CD4-positive, alpha-beta T cell treated with Interleukin-2 at 100 ng/mL for 4 hours (primary cell): ENCODE measurements at places on chromosomes 4 and X.

DNA sequence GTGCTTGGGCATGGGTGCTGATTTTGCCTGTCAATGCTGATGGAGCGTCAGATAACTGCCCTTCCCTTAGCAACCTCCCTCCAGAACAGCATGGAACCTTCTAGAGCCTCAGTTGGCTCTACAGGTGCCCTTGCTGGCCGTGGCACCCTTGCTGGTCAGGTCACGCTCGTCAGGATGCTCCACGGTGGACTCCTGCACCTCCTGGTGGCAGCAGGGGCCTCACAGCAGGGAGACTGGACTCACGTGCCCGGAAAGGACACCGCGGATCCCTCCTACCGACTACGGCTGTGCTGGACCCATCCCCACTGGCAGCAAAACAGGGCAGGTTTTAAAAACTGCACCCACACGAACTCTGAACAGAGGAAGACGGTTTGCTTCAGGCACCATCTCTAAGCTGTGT, 82.1 kb upstream of the AFAP1 start:
- no peak for DNase-seq

GRCh38 chrX:7083468-7084396, 63.8 kb upstream of the STS start:
- DNase-seq: peak; percentile 70

DNA sequence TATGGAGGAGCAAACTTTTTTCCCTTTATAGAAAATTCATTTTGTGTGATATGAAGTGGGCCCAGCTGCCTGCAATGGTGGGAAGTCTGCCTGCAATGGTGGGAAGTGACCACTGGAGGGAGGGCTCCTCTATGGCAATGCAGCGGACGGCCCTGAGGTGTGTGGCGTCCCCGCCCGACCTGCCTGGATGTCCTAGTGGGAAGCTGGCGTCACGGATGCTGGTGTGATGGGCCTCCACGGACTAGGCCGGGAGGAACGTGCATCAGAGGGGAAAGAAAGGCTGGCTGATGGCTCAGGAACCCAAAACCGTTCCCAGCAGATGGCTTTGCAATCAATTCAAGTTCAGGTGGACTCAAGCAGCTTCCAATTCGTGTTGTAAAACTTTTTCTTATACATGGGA, 177.9 kb downstream of the AFAP1 start:
- DNase-seq: peak; percentile 45

- no peak for DNase-seq
Measured at GRCh38 chr4:67480810-67481209, 64.5 kb downstream of the CENPC start.

DNA sequence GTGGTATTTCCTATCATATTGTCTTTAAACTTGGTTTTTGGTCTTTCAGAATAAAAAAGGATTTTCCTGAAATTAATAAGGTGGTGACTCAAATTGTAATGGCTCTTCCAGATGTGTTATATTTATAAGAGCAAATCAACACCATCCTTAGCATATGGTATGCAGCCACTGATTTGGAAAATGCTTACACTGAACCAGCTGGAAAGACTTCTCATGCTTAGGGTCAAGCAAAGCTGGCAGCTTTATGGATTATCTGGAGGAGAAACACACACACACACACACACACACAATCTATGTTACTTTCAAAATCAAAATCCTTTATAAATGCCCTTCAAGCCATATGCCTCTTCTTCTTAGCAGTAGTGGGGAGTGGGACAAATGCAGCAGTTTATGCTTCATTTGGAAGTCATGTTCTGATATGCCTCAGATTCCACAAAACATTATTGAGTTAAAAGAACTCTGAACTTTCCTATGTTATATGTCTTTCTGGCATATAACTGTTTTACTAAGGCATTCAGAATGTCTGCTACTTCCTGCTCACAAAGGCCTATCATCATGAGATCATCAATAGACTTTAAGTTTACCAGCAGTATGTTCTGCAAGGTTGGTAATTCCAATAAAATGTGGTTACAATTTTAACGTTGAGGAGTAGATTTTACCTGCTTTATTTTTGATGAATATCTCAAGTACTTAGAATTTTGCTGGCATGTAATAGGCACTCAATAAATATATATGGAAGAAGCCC, 72.9 kb upstream of the PRDM5 start:
- no peak for DNase-seq

- DNase-seq: no peak
Measured at GRCh38 chr4:186265683-186266652, at the start of gene F11. Gene F11, plus strand, starts transcription at chr4:186266189. Its CDS starts 948 bp downstream, at chr4:186267137.

- DNase-seq: no peak
Measured at GRCh38 chrX:109384699-109385098, 97.2 kb downstream of the GUCY2F start.

- DNase-seq: no peak
Measured at GRCh38 chrX:88613338-88613737, 133.7 kb upstream of the CPXCR1 start.

- peak; percentile 27 for DNase-seq
Measured at GRCh38 chr4:121977251-121978171, 25.7 kb upstream of the TRPC3 start.

- DNase-seq: no peak
Measured at GRCh38 chr4:4935974-4936373, 76.5 kb downstream of the MSX1 start.
